ENCODE measurements at places on chromosomes 2 and 18.
A peak's percentile ranks its signal among the peaks of the same experiment; 100 is the strongest.

DNA sequence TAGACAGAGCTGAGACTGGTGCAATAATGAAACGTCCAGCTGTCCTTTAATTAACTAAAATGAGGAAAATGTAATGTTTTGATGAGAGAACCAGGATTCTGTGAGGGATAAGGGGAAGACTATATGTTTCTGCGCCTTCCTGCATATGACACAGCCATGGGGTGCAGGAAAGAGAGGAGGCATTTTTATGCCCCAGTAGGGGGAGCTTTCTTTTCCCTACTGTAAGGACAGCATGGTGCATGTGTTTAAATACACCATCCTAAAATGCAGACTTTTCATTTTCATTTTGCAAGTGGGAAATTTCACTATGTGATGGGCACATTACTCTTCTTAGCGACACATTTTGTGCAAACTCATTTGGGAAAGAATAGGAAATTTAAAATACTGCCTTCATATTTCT, 446.1 kb downstream of the ARHGAP15 start:
- DNase-seq, result no peak

DNA sequence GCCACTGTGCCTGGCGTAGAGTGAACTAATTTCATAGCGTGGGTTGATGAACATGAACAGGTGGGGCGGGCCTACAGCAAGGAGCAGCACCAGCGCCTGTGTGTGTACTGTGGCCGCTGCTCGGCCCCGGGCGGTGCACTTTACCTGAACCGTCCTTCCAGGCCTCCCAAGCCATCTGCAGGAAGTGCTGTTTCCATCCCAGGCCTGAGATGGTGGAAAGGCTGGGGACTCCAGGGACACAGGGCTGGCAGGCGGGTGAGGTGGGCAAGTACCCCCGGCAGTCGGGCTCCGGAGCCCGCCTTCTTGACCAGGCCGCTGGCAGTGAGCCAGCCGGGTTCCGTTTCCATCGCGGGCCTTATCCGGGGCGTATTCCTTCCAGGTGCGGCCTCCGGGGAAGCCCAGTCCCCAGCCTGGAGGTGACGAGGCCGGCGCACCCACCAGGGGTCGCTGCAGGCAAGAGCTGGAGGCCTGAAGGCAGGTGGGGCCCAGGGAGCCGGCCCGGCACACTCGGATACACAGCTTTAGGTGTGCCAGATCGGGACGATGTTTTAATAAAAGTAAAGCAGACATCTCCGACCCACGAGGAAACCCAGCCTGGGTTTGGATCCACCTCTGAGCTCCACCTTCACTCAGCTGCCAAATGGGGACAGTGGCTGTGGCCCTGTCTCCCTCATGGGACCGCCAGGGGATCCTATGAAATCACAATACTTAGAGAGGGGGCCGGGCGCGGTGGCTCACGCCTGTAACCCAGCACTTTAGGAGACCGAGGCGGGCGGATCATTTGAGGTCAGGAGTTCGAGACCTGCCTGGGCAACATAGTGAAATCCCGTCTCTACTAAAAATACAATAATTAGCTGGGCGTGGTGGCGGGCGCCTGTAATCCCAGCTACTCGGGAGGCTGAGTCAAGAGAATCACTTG, 22.7 kb upstream of the PDIA6 start:
- peak; percentile 84 for DNase-seq

DNA sequence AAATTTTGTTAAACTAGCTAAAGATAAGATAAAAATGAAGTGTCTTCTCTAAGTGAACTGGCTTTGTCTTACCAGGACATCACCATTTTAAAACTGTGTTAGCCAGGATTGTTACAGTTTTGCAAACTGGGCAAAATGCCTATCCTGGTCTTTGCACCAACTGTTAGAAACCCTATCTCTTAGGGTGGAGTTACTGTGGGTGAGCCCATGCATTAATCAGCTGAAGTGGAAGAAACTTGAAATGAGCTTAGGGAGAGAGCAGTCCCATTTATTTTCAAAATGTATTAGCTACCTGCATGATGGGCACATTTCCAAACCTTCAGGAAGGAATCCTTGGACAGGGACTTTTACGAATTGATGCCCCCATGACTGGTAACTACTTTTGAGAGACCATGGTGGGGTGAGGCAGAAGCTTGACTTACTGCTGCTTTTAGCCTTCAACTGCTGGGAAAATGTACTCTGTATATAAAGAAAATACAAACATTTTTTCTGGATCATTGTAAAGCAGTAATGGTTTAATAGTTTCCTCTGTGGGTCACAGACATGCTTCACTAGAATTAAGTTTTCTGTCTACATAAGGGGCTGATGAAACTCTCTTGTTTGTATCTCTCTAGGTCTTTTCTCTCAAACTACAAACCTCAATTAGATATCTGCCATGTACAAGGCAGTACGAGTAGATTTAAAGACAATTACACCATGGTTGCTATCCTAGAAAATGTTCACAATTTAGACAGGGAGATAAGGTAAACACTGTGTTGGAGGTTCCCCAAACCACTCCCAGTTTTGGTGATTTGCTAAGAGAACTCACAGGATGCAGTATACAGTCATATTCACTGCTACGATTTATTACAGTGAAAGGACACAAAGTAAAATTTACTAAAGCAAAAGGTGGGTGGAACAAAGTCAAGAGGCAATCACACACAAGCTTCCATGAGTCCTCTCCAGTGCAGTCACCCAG, 321.4 kb upstream of the MMADHC start:
- DNase-seq, result no peak

DNA sequence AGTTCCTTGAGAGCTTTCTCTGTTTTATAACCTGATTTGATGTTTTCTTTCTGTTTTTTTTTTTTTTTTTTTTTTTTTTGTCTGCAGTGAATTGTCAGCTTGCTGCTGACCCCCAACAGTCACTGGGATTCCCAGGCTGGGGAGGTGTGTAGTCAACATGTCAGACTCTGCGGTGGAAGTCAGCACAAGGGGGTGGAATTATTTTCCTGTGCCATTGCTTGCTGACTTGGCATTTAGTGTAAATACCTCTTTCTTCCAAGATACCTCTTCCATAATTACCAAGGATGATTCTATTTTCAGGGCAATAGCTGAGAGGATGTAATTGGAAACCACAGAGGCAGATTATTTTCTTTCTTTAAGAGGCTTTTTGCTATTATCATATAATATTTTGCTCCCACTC, 266.3 kb downstream of the CCDC85A start:
- DNase-seq, result no peak

GRCh38 chr18:45316127-45316526, 299.1 kb upstream of the SLC14A2 start:
- DNase-seq, result peak; percentile 13

DNA sequence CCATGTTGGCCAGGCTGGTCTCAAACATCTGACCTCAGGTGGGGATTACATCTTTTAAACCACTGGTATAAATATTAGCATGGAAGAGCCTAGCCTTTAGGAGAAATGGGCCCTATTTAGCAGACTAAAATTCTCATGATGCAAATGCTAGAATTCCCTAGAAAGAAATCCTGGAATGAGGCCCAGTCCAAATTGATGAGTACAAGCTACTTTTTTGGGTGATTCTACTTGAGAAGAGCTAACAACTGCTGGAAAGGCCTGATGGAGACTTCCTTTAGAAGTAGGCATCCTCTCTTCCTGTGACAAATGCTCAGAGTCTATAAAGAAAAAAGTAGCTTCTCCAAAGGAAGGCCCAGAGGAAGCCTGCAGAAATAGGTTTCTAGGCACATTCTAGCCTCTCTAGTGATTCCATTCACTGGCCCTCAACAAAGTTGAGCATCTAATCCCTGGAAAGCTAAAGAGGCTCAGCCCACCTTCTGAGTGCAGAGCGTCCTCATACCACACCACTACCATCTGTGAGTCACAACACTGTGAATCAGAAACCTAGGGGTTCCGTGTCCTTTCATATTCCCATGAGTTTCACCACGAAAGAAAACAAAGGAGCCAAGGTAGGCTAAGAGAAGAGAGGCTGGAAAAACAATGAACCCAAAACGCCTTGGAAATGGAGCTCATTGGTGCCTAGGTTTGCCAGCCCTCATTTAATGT, 183.1 kb downstream of the C1D start:
- DNase-seq, result no peak

Data from iPS DF 6.9 (cell line).